ENCODE measurements at places on chromosomes 1 and 21.

DNA sequence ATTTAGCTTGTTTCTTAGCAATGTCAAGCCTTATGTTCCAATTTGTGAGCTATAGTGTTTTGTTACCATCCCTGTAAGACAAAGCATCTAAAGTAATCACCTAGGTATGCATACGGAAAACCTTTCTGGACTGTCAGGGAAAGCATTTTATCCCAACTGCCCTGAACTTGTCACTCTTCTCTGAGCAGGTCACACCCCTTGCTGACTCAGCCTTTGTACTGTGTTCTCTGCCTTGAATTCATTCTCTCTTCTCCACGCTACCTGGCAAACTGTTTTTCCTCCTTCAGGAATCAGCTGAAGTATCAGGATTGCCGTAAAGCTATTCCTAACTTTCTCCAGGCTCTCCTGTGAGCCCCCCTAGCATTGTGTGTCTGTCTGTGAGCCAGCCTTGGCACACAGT is 54.2 kb downstream of the PBX1 start:
- no peak for DNase-seq
- H3K4me1 ChIP-seq, result peaks cover 83% of the 10 kb centered on the region
- peaks cover 6% of the 10 kb centered on the region for H3K36me3 ChIP-seq
- peak overlapping the region; percentile 97 for H3K27ac ChIP-seq

DNA sequence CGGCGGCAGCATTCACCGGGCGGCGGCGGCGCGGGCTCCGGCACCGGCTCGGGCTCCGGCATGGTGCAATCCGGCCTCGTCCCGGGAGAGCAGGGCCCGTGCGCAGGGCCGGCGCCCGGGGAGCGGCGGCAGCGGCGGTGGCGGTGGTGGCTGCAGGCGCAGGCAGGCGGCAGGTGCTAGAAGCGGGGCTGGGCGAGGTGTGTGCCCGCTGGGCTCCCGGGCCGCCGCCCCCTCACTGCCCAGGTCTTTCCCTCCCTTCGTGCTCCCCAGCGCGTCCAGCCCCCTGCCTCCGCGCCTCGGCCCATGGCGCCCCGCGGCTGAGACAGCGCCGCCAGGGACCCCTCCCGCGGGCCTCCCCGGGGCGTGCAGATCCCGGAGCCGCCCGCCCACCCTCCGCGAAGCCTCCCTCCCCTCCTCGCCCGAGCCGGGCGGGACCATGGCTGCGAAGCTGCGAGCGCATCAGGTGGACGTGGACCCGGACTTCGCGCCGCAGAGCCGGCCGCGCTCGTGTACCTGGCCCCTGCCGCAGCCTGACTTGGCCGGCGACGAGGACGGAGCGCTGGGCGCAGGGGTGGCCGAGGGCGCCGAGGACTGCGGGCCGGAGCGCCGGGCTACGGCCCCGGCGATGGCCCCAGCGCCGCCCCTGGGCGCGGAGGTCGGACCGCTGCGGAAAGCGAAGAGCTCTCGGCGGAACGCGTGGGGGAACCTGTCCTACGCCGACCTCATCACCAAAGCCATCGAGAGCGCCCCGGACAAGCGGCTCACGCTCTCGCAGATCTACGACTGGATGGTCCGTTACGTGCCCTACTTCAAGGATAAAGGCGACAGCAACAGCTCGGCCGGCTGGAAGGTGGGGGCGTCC is 492 bp downstream of the FOXO6 start:
- H3K36me3 ChIP-seq, result no peaks in the 10 kb centered on the region
- H3K27ac ChIP-seq, result peak overlapping the region; percentile 30
- peaks cover 75% of the 10 kb centered on the region for H3K4me1 ChIP-seq

DNA sequence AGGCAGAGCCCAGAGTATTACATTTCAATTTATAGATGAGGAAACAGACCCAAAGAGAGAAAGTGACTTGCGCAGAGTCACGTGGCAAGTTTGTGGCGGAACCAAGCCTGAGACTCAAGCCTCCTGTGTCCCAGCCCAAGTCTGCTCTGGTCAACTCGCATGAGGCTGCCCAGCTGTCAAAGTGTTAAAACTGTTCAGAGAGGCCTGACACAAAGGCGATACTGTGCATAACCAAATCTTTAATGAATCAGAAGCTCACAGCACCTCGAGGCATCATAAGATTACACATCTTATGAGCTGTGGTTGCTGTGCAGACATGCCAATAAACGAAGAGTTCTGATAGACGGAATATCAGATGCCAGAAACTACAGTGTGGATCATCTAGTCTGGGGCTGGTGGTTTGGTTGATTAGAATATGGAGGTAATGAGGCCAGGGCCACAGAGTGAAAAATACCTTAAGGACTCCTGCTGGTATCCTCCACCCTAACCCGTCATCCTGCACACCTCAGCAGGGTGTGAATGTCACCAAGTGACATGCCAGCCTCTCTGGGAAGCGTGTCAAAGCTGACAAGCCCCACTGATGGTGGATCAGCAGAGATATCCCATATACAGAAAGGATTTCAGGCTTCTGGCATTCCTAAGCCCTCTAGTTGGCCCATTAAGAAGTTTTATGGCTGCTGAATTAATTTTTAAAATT is 42.2 kb downstream of the TNNT2 start:
- H3K4me3 ChIP-seq, result no peak overlapping the region
- no peak overlapping the region for H3K27ac ChIP-seq
- H3K27me3 ChIP-seq, result peaks cover 2% of the 10 kb centered on the region
- DNase-seq, result no peak

- no peak for DNase-seq
- H3K4me3 ChIP-seq, result no peak overlapping the region
- peaks cover 79% of the 10 kb centered on the region for H3K27me3 ChIP-seq
- H3K4me1 ChIP-seq, result peaks cover 8% of the 10 kb centered on the region
These were observed 65.0 kb downstream of the FOXD2 start for GRCh38 chr1:47502746-47503370.

- H3K27me3 ChIP-seq, result peaks cover 9% of the 10 kb centered on the region
- no peaks in the 10 kb centered on the region for H3K36me3 ChIP-seq
- DNase-seq, result no peak
These were observed 101.4 kb upstream of the KCNK1 start for GRCh38 chr1:233512538-233512937.

DNA sequence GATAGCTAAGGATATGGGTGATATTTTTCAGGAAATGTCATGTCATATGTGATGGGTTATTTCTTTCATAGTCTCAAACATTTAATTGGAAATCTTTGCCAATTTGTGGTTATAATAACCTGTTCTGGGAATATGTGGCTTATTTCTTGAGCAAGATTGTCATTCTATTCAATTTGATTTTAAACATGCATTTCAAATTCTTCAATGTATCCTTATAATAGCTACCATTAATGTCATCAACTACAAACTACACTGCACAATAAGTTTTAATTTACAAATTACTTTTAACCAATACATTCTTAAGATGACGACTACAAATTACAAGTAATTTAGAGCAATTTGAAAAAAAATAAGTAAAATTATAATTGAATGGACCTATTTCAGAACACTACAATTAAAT is 164.9 kb downstream of the BRINP3 start:
- H3K27me3 ChIP-seq, result no peaks in the 10 kb centered on the region
- no peak overlapping the region for H3K27ac ChIP-seq
- no peaks in the 10 kb centered on the region for H3K36me3 ChIP-seq
- H3K4me3 ChIP-seq, result no peak overlapping the region
- no peak for DNase-seq
- peaks cover 14% of the 10 kb centered on the region for H3K4me1 ChIP-seq

- H3K27ac ChIP-seq, result peak overlapping the region; percentile 56
- H3K27me3 ChIP-seq, result no peaks in the 10 kb centered on the region
- no peak for DNase-seq
- H3K4me3 ChIP-seq, result no peak overlapping the region
These were observed 14.8 kb upstream of the LSS start for GRCh38 chr21:46243325-46243724.

GRCh38 chr1:245370905-245371581 is 216.3 kb downstream of the KIF26B start:
- no peaks in the 10 kb centered on the region for H3K27me3 ChIP-seq
- no peak for DNase-seq
- no peaks in the 10 kb centered on the region for H3K4me1 ChIP-seq
- no peak overlapping the region for H3K4me3 ChIP-seq
- peaks cover 49% of the 10 kb centered on the region for H3K36me3 ChIP-seq

- H3K27ac ChIP-seq, result peak overlapping the region; percentile 57
- DNase-seq, result no peak
- peaks cover 11% of the 10 kb centered on the region for H3K4me1 ChIP-seq
- no peaks in the 10 kb centered on the region for H3K27me3 ChIP-seq
- H3K4me3 ChIP-seq, result no peak overlapping the region
These were observed 42.9 kb downstream of the SLX9 start for GRCh38 chr21:44982558-44983250.

DNA sequence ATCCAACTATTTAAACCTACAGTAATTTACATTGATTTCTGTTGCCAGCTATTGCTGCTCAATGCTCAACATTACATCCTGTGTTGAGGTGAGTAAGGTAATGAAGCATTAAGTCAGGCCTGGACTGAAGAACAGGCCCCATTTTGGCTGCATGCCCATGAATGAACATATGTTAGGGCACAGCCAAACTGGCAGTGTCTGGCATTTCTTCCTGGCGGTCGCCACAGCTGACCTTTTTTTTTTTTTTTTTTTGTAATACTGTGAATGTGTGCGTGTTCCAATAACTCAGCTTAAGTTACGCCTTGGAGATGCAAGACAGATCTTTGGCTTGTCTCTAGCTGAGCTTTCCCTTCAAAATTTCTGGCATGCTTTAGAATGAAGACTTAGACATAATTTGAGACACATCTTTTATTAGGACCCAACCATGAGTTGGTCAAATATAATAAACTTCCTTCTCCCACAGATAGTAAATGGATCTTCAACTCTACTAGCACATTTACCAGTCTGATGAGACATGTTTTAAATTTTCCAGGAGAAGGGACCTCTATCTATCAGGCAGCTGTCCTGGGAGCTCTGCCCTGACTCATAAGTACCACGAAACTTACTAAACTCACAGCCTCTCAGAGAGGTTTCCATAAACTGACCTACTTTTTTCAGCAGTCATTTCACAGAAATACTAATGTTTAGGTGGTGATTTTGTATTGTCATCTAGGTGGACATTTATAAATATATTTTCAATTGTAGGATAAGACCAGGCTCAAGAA is 341.1 kb upstream of the RUNX1 start:
- H3K27ac ChIP-seq, result no peak overlapping the region
- no peaks in the 10 kb centered on the region for H3K36me3 ChIP-seq
- no peaks in the 10 kb centered on the region for H3K27me3 ChIP-seq
- H3K4me3 ChIP-seq, result no peak overlapping the region

GRCh38 chr1:161351482-161351881 is 16.2 kb downstream of the CFAP126 start:
- H3K36me3 ChIP-seq, result peaks cover 6% of the 10 kb centered on the region
- DNase-seq, result no peak
- no peak overlapping the region for H3K27ac ChIP-seq
- H3K4me1 ChIP-seq, result no peaks in the 10 kb centered on the region

DNA sequence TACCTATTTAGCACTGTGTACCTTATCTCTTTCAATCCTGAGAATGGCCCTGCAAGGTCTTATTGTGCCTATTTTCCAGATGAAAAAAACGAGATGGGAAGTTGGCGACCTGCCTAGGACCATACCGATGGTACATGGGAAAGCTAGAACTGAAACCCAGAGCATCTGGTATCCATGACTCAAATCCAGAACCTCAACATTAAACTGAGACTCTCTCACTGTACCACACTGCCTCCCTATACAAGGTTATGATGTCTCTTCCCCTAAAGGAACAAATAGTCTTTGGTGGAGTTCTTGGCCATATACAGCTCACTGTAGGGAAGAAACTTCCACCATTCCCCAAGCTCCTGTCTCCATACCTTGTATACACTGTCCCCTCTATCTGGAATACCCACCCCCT is 110.7 kb downstream of the TNR start:
- no peaks in the 10 kb centered on the region for H3K4me1 ChIP-seq
- no peak for DNase-seq
- no peak overlapping the region for H3K4me3 ChIP-seq
- no peak overlapping the region for H3K27ac ChIP-seq

DNA sequence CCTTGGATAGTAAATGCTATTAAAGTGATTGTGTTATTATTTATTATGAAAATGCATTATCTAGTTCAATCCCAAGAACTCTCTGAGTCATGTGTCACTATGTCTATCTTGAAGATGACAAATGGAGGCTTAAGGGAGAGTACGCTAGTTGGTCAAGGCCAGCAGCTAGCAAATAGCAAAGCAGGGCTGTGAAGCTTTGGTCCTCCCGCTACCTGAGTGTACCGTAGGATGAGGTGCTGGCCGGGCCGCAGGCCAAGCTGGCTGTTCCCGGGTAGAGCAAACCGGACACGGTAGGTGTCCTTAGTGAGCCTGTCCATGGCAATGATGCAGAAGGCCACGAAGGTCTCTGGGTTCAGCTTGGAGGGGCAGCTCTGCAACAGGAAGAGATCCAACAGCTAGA is 9.3 kb downstream of the CYB5RL start:
- peaks cover 4% of the 10 kb centered on the region for H3K36me3 ChIP-seq
- no peak for DNase-seq
- no peak overlapping the region for H3K4me3 ChIP-seq
- no peaks in the 10 kb centered on the region for H3K4me1 ChIP-seq
- no peaks in the 10 kb centered on the region for H3K27me3 ChIP-seq
- H3K27ac ChIP-seq, result no peak overlapping the region

- no peak overlapping the region for H3K27ac ChIP-seq
These were observed 136.9 kb upstream of the ZBTB40 start for GRCh38 chr1:22314706-22315105.

DNA sequence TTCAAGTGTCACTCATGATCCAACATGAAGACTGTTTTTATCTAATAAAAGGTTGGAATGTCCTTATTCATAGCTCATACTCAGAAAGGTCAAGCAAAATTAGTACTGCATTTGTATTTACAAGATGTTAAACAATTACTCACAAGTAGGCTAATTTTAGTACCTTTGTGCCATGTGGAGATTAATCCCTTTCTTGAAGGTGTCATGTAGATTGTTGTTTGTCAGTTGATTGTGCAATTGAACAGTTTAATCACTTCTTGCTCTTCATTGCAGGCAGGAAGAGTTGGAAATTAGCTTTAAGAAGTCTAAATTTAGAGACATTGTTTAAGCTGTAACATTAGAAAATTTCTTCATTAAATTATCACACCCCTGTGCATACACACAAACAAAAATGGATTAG is 847.1 kb downstream of the KCNT2 start:
- no peak overlapping the region for H3K27ac ChIP-seq
- H3K27me3 ChIP-seq, result no peaks in the 10 kb centered on the region
- no peaks in the 10 kb centered on the region for H3K4me1 ChIP-seq
- H3K36me3 ChIP-seq, result no peaks in the 10 kb centered on the region
- H3K4me3 ChIP-seq, result no peak overlapping the region

GRCh38 chr1:211654838-211655787 is 20.3 kb downstream of the NEK2 start:
- peak; percentile 85 for DNase-seq
- H3K4me3 ChIP-seq, result no peak overlapping the region
- no peak overlapping the region for H3K27ac ChIP-seq
- H3K4me1 ChIP-seq, result peaks cover 12% of the 10 kb centered on the region
- H3K36me3 ChIP-seq, result no peaks in the 10 kb centered on the region

DNA sequence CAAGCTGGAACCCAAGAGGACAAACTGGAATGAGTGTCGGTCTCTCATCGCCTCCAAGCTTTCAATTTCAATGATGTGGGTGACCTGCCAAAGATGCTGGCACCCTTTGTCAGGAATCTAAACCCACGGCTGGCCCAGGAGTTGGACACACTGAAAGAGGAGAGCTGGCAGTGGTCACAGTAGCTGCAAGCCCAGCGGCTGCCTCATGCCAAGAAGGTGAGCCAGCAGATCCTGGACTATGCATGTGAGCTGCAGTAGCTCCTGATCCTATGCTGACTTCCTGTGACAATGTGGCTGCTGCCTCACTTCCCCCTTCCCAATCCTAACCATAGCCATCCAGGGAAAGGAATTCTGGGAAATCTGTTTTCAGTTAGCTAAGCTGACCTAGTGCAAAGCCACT is 117.0 kb upstream of the VAV3 start:
- no peak overlapping the region for H3K27ac ChIP-seq
- H3K4me1 ChIP-seq, result peaks cover 12% of the 10 kb centered on the region
- peaks cover 5% of the 10 kb centered on the region for H3K27me3 ChIP-seq
- no peak for DNase-seq
- no peaks in the 10 kb centered on the region for H3K36me3 ChIP-seq
- H3K4me3 ChIP-seq, result no peak overlapping the region
